ENCODE measurements at places on chromosomes 2 and 18. TPM values are rescaled to one million over a fixed set of nuclear protein-coding genes. Genes with fewer than 3 reads are reported as not detected.
A peak's percentile ranks its signal among the peaks of the same experiment; 100 is the strongest.

The ELOA2 gene
- total RNA-seq: not detected

The SLC35F6 gene
- 40.5 TPM for total RNA-seq

The HOXD4 gene
- total RNA-seq: not detected

The POTEC gene
- not detected for total RNA-seq

The PLCL1 gene
- 1.2 TPM for total RNA-seq

The SNORC gene
- 1.9 TPM for total RNA-seq

The DLGAP1 gene
- 0.05 TPM for total RNA-seq

The ARL6IP6 gene
- total RNA-seq: 13.9 TPM

DNA sequence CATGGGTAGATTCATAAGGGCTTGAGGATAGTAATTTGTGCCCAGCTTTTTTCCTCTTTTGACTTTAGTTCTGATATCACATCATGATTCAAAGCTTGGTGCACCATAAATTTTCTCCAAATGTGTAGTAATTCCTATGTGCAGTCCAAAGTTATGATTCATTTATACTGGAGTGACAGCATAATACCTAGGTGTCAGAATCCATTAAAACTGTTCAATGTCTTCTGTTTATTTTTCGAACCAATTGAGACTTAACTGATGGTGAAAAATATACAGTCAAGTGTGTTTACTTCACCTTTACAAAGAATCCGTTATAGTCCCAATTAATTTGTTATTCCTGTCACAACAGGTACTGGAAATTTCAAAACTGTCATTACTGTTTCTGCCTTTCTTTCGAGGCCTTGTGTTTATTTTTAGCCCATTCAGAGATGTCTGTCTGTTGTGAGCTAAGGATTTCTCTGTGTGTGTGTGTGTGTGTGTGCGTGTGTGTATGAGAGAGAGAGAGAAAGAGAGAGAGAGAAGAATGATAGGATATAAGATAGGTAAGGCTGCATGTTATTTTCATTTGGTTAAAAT is 389.7 kb upstream of the ATP5MC3 start:
- DNase-seq: no peak
- no peaks in the 10 kb centered on the region for H3K4me1 ChIP-seq
- H3K4me3 ChIP-seq: no peak overlapping the region
- H3K27me3 ChIP-seq: peaks cover 20% of the 10 kb centered on the region
- no peak overlapping the region for H3K27ac ChIP-seq

DNA sequence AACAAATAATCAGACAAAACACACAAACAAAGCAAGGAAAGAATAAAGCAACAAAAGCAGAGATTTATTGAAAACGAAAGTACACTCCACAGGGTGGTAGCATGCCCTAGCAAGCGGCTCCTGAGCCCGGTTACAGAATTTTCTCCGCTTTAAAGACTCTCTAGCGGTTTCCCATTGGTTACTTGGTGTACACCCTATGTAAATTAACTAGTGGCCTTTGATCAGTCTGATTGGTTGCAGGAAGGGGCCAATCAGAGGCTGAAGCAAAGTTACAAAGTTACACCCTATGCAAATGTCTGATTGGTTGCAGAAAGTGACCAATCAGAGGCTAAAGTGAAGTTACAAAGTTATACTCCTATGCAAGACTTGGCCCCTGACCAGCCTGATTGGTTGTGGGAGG is 242.9 kb downstream of the LDLRAD4 start:
- peaks cover 1% of the 10 kb centered on the region for H3K4me1 ChIP-seq
- H3K27me3 ChIP-seq: no peaks in the 10 kb centered on the region
- no peaks in the 10 kb centered on the region for H3K36me3 ChIP-seq
- DNase-seq: no peak

- H3K27me3 ChIP-seq: peaks cover 15% of the 10 kb centered on the region
- no peak overlapping the region for H3K4me3 ChIP-seq
- H3K36me3 ChIP-seq: no peaks in the 10 kb centered on the region
- H3K4me1 ChIP-seq: no peaks in the 10 kb centered on the region
- no peak overlapping the region for H3K27ac ChIP-seq
- DNase-seq: no peak
These were observed 537.4 kb downstream of the CPS1 start for GRCh38 chr2:211093743-211094303.

GRCh38 chr2:19685731-19686130 is 216.1 kb downstream of the TTC32 start:
- H3K27ac ChIP-seq: no peak overlapping the region
- DNase-seq: peak; percentile 36
- H3K27me3 ChIP-seq: no peaks in the 10 kb centered on the region

- H3K27ac ChIP-seq: no peak overlapping the region
- H3K4me3 ChIP-seq: no peak overlapping the region
- DNase-seq: no peak
These were observed 339.7 kb upstream of the SLC14A2 start for GRCh38 chr18:45275367-45276113.

DNA sequence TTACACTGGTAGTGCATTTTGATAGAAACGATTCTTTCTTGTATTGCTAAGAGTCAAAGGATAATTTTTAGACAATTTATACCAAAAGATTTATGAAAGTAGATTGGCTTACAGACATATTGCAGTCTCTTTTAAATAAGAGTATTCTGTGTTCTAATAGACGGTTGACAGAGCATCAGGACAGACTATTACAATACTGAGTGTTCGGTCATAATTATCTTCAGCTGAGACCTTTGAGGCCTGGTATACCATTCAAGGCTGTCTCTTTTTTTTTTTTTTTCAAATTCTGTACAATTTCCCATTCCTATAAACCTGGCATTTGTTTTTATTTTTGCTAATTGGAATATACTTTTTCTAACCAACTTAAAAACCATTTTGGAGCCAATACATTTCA is 140.6 kb upstream of the NOSTRIN start:
- H3K4me1 ChIP-seq: peaks cover 25% of the 10 kb centered on the region
- no peaks in the 10 kb centered on the region for H3K27me3 ChIP-seq
- H3K4me3 ChIP-seq: no peak overlapping the region
- H3K27ac ChIP-seq: no peak overlapping the region
- H3K36me3 ChIP-seq: peaks cover 2% of the 10 kb centered on the region
- DNase-seq: no peak

- peaks cover 13% of the 10 kb centered on the region for H3K36me3 ChIP-seq
- peak; percentile 87 for DNase-seq
- no peaks in the 10 kb centered on the region for H3K27me3 ChIP-seq
- H3K27ac ChIP-seq: peak overlapping the region; percentile 68
- peaks cover 40% of the 10 kb centered on the region for H3K4me1 ChIP-seq
These were observed 620 bp upstream of the GALNT1 start for GRCh38 chr18:35580701-35581539.

- no peaks in the 10 kb centered on the region for H3K36me3 ChIP-seq
- no peak overlapping the region for H3K4me3 ChIP-seq
- H3K27ac ChIP-seq: no peak overlapping the region
- no peaks in the 10 kb centered on the region for H3K27me3 ChIP-seq
These were observed 368.6 kb downstream of the EIPR1 start for GRCh38 chr2:3009005-3009404.

DNA sequence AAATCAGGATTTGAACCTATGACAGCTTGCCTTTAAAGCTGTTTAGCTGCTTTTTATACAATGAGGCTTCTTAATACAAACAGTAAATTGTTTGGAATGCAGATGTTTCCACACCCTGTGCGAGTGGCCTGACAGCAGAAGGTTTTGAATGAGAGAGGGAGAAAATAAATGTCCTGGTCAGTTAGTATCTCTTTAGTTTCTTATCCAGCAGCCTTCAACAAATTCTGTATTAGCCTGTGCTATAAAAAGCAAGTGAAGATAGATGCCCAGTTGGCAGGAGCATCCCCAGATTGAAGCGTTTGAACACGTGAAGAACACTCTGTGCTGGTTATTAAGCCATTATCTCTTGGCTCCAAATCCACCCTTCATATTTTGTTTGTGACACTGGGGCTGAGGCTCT is 70.6 kb downstream of the CERS6 start:
- no peak overlapping the region for H3K4me3 ChIP-seq
- H3K36me3 ChIP-seq: no peaks in the 10 kb centered on the region
- no peaks in the 10 kb centered on the region for H3K27me3 ChIP-seq
- DNase-seq: no peak
- no peak overlapping the region for H3K27ac ChIP-seq
- peaks cover 66% of the 10 kb centered on the region for H3K4me1 ChIP-seq

DNA sequence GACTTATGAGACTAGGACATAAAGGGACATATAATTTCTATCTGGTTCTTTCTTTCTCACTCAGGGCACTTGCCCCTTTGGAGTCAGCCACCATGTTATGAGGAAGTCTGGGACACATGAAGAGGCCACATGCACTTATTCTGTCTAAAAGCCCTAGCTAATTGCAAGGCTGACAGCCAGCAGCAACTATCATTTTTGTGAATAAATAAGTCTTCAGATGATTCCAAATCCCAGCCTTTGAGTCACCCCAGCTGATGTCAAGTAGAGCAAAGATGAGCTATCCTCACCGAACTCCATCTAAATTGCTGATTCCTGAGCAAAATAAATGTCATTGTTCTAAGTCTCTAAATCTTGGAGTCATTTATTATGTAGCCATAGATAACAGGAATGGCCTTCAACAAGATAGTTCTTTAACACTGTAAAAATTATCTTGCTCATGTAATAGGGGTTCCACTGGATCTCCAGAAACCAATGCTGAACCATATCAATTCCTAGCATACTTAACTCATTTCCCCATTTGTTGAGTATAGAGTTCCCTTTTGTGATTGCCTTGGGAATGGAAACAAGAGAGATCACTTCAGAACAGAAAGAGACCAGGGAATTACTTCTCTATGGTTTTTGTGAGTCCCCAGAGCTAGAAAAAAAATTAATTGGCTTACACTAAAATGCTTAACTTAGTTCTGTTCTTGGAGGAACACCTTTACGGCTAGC is 50.6 kb upstream of the FN1 start:
- DNase-seq: no peak
- H3K27ac ChIP-seq: no peak overlapping the region
- no peaks in the 10 kb centered on the region for H3K4me1 ChIP-seq

GRCh38 chr2:16943279-16943958 is 277.8 kb upstream of the CYRIA start:
- H3K36me3 ChIP-seq: no peaks in the 10 kb centered on the region
- DNase-seq: no peak
- H3K4me3 ChIP-seq: no peak overlapping the region
- no peaks in the 10 kb centered on the region for H3K4me1 ChIP-seq

DNA sequence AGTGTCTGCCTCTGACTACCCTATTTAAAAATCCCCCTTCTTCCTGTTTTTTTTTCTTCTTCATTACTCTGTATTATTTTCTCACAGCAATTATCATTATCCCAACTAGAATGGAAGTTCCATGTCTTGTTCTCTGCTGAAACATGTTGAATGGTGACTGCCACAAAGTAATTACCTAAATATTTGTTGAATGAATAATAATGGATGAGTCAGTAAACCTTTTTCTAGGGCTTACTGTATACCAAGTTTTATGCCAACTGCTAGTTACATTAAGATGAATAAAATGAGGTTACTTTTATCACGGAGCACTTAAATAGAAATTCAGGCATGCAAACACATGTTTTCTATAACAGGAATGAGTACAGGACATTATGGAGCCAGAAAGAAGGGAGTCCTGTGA is 490.6 kb downstream of the THSD7B start:
- H3K27ac ChIP-seq: peak overlapping the region; percentile 20
- no peaks in the 10 kb centered on the region for H3K27me3 ChIP-seq
- no peaks in the 10 kb centered on the region for H3K36me3 ChIP-seq

GRCh38 chr2:64405581-64406406 is 48.2 kb upstream of the LGALSL start:
- no peak overlapping the region for H3K27ac ChIP-seq
- H3K27me3 ChIP-seq: peaks cover 15% of the 10 kb centered on the region
- peaks cover 22% of the 10 kb centered on the region for H3K4me1 ChIP-seq

DNA sequence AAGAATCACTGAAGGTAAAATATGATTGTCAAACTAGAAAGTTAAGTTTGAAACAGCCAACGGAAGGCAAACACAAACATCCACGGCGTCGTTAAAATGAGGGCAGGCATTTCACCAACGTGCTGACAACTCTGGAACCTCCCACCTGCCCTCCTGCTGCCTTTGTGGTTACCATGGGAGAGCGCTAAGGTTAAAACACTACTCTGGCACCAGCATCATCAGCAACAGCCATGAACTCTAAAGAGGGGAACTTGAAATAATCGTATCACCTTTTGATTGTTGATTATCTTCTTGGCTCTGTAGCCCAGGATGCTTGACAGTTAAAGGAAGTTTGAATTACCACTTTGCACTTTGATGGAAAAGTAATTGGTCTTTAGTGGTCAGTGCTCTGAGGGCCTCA is 34.7 kb downstream of the CYB5A start:
- no peaks in the 10 kb centered on the region for H3K27me3 ChIP-seq
- peaks cover 3% of the 10 kb centered on the region for H3K4me1 ChIP-seq
- H3K36me3 ChIP-seq: peaks cover 7% of the 10 kb centered on the region
- H3K4me3 ChIP-seq: no peak overlapping the region
- H3K27ac ChIP-seq: no peak overlapping the region

- no peak overlapping the region for H3K4me3 ChIP-seq
- H3K4me1 ChIP-seq: peaks cover 2% of the 10 kb centered on the region
- H3K27ac ChIP-seq: no peak overlapping the region
- no peaks in the 10 kb centered on the region for H3K27me3 ChIP-seq
These were observed 36.0 kb upstream of the FZD5 start for GRCh38 chr2:207805566-207806226.

DNA sequence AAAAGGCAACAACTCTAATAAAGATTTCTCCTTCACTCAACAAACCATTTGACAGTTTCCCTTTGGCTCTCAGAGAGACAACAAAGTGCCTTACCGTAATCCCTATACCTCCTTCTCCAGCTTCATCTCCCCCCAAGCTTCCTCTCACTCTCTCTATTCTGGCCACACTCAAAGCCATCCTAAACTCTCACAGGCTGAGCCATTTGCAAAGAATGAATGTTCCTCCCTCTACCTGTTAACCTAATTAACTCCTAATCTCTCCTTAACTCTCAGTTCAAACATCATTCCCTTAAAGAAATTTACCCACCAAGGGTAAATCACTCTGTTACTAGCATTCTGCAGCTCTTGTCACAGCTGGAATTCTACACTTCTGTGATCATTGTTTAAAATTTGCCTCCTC is 38.2 kb downstream of the GFPT1 start:
- H3K27me3 ChIP-seq: no peaks in the 10 kb centered on the region
- H3K4me1 ChIP-seq: peaks cover 7% of the 10 kb centered on the region
- H3K36me3 ChIP-seq: peaks cover 51% of the 10 kb centered on the region
- no peak overlapping the region for H3K4me3 ChIP-seq
- H3K27ac ChIP-seq: no peak overlapping the region

- H3K4me3 ChIP-seq: no peak overlapping the region
- H3K36me3 ChIP-seq: peaks cover 5% of the 10 kb centered on the region
These were observed 78.9 kb upstream of the OTOS start for GRCh38 chr2:240219208-240219890.
